ENCODE measurements at places on chromosomes 5 and 9. TPM values are rescaled to one million over a fixed set of nuclear protein-coding genes. Genes with fewer than 3 reads are reported as not detected.

- no peak for DNase-seq
These were observed 5.1 kb downstream of the MAP1B start for GRCh38 chr5:72112389-72112788.

DNA sequence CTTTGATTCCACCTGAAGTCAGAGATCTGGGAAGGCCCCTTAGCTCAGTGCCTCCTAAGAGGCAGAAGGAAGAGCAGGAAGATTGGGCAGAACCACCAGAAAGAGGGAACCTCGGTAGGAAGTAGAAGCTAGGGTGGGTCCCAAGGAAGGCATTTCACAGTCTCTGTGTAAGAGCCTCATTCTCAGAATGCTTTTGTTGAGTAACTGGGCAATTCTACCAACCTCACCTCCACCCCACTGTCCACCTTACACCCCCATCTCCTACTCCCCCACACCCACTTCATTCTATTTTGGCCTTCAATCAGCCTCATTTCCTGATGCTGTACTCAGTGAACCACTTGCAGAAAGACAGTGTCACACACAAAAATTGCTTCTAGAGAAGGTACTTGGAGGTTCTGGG is 3.5 kb downstream of the HBEGF start:
- DNase-seq, result no peak

- DNase-seq, result no peak
These were observed 400.2 kb upstream of the SGCD start for GRCh38 chr5:155926766-155927165.

The RMRP gene
- 35,708 TPM for total RNA-seq

DNA sequence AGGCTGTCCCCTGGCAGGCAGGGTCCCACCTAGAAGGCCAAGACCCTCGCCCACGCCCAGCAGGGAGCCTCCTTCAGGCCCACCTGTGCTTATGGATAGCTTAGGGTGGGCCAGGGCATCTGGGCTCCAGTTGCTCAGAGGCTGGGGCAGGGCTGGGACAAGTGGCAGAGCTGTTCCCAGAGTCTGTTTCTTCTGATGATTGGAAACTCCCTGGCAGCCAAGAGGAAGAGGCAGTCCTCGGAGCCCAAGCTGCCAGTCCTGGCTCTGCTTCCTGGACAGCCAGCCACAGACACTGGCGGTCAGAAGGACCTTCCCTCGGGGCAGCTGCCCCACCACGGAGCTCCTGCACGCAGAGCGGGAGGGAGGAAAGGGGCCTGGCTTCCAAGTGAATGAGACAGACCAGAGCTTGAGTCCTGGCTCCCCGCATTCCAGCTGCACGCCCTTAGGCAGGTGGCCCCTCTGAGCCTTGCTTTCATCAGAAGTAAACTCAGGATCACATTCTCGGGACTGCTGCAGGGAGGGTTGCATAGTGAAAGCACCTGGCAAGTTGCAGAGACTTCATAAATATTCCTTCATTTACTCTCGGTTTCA is 37.9 kb upstream of the GABRP start:
- DNase-seq, result peak; percentile 38

The LHX2 gene
- 6.7 TPM for total RNA-seq

DNA sequence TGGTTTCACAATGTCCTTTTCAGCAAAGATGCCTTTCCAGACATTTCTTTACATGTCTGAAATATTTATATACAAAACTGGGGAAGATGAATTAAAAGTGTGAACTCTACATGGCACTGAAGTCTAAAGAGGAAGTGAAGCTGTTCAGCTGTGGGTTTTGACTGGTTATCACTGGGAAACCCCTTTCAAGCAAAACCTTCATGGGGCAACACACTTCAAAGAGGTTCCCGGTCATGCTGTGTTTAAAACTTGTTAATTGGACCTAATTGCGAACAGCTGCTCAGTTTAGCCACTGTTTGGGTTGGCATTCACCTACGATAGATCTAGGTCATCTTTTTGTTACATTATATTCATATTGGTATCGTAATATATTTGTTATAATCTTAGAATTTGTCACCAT is 20.0 kb upstream of the GDNF start:
- DNase-seq, result no peak

- DNase-seq, result no peak
These were observed 1.0 kb downstream of the BRIX1 start for GRCh38 chr5:34916518-34916917.

DNA sequence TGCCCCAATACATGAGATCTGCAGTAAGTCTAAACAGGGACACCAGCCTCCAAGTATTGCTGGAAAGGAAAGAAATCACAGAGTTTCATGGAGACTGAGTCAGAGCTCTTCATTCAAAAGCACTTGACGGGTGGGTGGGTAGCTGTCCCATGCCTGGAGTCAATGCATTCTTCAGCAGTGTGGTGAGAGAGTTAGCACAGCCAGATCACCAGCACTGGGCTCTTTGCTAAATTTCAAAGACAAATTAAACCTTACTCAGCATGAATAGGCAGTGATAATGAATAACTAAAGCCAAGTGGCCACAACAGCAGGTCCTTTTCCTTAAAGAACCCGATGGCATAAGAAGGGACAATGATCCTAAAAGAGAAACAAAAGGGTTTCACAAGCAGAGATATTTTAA is 192.4 kb downstream of the ACTL7B start:
- no peak for DNase-seq

DNA sequence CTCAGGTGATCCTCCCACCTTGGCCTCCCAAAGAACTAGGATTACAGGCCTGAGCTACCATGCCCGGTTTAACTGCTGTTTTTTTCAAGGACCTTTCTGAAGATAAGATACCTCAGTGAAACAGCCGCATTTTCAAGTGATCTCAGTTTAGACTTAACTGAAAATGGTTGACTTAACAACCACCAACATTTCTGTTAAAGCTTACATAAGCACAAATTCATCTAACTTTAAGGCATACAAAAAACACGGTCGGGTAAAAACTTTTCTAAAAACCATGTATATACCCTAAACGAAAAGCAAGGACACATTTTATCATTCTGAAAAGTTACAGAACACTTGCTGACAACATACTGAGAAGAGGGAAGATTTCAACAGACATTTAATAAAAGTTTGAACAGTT is 22.9 kb downstream of the UBAP2 start:
- no peak for DNase-seq

- DNase-seq, result no peak
These were observed 102.2 kb upstream of the DAB2 start for GRCh38 chr5:39526914-39527477.

The SFXN1 gene
- total RNA-seq, result 67.7 TPM

- peak; percentile 38 for DNase-seq
These were observed 499.3 kb upstream of the ADAMTS16 start for GRCh38 chr5:4640795-4641194.

The C9 gene
- not detected for total RNA-seq

DNA sequence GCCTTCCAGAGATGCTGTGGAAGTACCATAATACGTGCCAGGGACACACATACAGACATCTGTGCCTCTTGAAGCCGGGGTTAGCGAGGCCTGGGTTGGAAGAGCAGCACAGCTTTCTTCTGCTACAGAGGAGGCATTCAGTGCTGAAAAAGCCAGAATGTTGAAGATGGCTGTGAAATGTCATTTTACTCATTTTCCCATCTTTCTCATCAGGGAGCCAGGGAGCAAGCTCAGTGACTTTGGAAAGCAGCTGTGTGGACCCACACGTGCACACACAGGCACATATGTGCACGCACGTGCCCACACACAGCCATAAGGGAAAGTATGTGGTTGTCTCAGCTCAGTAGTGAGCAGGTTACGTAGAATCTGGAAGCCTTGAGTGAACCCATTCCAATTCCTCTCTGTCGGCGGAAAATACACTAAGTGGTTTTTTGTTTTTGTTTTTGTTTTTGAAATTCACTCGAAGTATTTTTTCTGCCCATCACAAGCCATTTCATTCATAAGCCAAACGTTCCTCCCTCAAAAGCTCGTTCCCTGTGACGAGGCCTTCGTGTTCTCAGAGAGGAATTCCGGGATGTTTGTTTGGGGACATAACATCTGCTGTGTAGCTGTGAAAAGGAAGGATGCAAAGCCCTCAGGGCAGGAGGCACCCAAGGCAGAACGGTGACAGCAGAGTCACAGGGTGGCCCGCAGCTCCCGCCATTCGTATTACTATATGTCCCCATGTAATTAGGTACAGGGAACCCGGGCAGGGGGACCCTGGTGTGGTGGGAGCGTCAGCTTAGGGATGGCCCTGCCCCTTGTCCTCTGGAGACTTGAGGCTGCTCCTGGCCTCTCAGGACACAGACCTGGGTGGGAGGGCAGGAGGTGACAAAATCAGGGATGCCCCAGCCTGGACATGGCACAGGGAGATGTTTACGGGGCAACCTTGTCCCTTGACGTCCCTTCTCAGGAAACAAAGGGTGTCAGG is 29.0 kb upstream of the ANKRD33B start:
- DNase-seq, result no peak

Data from glutamatergic neuron (in vitro differentiated cells).